Right atrium auricular region (tissue), 2 donors: ENCODE measurements at places on chromosomes 11 and 22. TPM values are rescaled to one million over a fixed set of nuclear protein-coding genes. Genes with fewer than 3 reads are reported as not detected.

Gene FADS1
- total RNA-seq: 28.4 TPM

DNA sequence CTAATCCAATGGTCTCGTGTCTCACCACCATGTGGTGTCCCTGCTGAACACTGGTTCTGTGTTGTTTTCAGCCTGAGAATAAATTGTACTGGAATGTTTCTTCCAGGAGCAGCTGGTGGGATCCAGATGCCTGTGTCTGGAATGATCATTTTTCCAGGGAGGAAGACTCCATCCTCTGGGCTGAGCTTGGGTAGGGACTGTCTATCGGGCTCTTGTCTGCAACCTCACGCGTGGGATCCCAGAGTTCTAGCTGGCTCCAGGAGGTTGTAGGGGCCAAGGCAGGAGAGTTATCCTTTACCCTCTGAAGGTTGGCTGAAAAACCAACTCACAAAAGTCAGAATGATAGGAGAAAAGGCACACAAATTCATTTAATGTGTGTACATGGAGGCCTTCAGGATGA is 144.1 kb upstream of the B3GAT1 start:
- DNase-seq: no peak

GRCh38 chr11:37002831-37003230 is 404.8 kb upstream of the RAG2 start:
- DNase-seq: no peak

Gene CALCB
- total RNA-seq: not detected

Gene BEST1
- total RNA-seq: 1.3 TPM

Gene SMTNL1
- total RNA-seq: not detected

Gene SLC37A2
- total RNA-seq: 4.2 TPM

GRCh38 chr11:35945137-35945518 is 1.3 kb downstream of the LDLRAD3 start:
- DNase-seq: no peak

DNA sequence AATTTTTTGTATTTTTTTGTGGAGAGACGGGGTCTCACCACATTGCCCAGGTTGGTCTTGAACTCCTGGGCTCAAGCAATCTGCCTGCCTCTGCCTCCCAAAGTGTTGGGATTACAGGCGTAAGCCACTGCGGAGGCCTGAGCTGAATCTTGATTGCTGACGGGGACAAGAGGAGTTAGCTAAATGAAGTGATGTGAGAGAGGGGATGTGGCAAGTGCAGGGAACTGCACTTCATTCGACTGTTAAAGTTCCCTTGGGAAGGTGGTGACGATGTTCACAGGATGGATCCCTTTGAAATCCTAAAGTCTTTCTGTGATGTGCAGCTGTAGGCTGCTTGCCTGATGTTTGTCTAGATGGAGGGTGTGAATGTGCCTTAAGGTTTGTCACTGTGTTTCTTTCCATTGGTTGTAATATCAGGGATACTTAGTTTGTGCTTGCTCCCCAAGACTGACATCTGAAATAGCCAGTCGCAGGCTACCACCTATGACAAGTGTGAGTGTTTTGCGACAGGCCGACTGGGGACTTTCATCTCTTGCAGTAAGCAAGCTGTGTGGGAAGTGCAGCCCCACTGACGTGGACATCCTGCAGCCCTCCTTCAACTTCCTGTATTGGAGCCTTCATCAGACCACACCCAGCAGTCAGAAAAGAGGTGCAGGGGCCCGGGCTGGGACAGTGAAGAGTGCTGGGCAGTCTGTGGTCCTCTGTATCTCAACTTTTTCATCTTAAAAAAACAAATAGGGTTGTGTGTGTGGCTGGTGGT is 19.6 kb upstream of the CCDC134 start:
- DNase-seq: peak; percentile 69

DNA sequence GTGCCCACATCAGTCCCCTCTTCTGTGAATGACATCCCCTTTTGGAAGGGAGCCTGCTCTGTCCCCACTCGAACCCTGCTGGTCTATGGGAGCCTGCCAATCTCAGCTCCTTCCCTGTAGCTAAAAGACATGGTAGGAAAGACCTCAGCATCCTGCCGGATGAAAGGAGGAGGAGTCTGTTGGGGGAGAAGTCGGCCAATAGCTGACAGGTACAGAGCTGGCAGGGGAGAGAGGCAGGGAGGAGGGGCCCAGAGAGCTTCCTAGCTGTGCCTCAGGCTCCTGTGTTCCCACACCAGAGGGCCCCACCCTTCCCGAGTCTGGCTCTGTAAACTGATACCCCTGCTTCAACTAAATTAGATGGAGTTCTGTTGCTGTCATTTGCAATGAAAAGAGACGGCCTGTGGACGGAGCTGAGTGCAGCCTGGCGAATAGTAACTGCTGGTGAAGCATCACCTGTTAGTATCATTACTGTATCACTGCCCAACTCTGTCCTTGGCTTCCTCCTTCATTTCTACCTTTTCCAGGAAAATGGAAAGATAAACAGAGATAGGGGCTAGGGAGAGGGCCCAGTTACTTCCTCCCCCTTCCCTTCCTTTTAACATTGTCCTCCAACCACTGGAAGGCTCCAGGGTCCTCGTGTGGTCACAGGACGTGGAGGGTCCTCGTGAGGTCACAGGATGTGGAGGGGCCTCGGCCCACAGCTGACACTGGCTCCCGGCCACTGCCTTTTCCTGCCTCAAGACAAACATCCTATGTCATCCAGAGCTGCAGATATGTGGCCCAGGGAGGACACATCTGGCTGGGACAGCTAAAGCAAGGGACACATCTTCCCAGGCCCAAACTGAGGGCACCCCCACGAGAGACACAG is 15.1 kb downstream of the FXYD6 start:
- peak; percentile 59 for DNase-seq

Gene CARD18
- total RNA-seq: not detected

DNA sequence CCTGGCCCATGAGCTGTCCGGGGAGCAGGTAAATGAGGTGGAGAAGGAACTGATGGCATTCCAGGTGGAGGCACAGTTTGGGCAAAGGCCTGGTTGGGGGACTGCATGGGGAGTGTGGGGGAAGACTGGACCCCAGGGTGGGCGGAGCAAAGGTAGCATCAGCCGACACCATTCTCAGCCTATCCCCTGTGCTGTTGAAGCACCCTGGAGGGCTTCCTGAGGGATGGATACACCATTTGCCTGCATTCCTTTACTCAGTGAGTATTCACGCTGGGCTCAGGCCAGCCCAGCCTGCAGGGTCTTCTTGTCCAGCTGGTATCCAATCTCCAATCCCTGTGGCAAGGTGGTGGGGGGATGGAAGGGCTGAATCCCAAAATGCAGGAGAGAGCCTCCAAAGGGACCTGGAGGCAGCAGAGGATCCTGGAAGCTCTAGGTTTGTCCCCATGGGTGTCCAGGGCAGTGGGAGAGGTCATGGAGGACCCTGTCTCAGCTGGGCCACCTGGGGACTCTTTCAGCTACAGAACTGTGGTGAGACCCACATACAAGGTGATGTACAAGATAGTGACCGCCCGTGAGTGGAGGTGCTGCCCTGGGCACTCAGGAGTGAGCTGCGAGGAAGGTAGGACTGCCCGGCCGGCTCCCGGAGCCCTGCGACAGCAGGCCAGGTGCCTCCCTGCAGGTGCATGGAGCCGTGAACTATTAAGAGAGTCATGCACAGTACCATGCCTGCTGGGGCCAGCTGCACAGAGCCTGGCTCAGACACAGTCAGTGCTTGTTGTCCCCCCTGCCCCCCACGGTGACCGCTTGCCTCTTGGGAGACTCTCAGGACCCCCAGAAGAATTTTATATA is 9.5 kb downstream of the EMID1 start:
- DNase-seq: no peak

DNA sequence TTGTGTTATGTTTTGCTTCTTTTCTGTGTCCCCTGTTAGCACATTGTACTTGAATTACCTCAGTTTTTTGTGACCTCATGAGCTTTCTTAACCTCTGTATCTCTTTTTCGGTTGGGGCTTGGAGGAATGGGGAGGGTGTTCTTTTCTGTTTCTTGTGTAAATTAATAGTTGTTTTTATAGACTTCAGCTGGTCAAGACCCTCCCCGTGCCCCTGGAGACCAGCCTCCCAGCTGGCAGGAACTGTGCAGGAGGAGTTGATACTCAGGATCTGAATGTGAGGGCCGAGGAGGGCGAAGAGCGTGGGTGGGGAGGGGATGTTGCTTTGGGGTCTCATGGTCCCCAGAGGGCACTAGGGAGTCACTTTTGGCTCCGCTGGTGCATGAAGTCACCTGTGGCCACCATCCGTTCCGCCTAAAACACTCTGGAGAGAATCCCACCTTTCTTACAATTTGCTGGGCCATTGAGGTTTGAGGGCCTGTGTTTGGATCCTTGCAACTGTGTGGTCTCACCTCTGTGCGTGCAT is 44.3 kb upstream of the NNMT start:
- no peak for DNase-seq

DNA sequence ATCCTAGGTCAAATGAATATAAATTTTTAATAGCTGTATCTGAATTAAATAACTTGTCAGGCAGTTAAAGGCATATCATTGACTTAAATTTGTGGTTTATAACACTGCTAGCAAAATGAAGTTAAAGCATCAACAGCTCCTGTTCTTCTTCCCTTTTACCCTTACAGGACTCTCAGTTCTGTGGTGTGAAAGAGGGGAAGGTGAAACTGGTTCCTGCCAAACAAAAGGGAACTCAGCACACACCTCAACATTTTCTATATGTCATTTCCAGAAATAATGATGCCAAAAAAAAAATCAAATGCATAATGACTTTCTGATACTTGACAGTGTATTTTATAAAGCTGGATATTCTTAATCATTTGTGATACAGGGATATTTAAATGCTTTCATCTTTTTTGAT is 21.2 kb downstream of the ARL14EP start:
- DNase-seq: no peak

Gene MAPK11
- total RNA-seq: 4.0 TPM

GRCh38 chr11:2316169-2316962 is 14.6 kb downstream of the TSPAN32 start:
- no peak for DNase-seq

DNA sequence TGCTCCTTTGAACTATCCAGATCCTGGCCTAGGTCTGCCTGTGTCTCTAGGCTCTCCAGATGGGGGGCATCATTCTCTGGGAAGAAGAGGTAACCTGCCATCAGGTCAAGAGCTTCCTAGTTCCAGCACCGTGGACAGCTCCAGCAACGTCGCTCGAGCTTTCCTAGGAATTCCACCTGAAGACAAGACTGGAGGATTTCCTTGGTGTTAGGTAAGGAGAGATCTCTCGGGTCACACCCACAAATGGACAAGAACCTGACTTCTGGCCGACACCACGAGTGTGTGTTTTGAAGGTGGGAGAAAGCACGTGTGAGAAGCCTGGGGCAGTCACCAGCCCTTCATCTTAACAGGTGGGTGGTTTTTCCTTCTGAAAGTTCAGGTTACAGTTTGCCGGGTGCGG is 1.2 kb downstream of the PRG3 start:
- no peak for DNase-seq

Gene MGAT3
- 11.3 TPM for total RNA-seq

- DNase-seq: no peak
Observed at GRCh38 chr11:93783765-93784144, 327 bp upstream of the MED17 start.

DNA sequence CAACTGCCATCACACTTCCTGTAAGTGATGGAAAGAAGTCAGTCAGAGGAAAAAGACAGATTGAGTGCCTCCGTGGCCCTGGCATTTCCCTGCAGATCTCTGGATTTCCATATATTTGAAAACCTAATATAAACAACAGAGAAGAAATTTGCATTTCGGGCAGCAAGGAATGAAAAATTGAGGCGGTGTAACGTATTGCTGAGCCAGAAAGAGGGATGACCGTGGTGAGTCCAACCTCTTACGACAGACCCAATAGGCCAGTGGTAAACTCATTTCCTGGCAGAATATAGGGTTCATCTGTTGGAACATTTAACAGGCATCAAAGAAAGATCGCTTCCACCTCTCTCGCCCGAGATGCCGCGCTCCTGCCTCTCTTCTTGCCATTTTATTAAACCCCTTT is 336.5 kb downstream of the MIAT start:
- no peak for DNase-seq

GRCh38 chr11:22246992-22247391 is 54.1 kb downstream of the ANO5 start:
- no peak for DNase-seq

GRCh38 chr11:134685793-134686380 is 273.8 kb upstream of the B3GAT1 start:
- DNase-seq: no peak

- no peak for DNase-seq
Observed at GRCh38 chr11:11454671-11455223, 101.7 kb upstream of the CSNK2A3 start.
